Pons (tissue), 1 donor: ENCODE measurements at places on chromosomes 1 and 21.

DNA sequence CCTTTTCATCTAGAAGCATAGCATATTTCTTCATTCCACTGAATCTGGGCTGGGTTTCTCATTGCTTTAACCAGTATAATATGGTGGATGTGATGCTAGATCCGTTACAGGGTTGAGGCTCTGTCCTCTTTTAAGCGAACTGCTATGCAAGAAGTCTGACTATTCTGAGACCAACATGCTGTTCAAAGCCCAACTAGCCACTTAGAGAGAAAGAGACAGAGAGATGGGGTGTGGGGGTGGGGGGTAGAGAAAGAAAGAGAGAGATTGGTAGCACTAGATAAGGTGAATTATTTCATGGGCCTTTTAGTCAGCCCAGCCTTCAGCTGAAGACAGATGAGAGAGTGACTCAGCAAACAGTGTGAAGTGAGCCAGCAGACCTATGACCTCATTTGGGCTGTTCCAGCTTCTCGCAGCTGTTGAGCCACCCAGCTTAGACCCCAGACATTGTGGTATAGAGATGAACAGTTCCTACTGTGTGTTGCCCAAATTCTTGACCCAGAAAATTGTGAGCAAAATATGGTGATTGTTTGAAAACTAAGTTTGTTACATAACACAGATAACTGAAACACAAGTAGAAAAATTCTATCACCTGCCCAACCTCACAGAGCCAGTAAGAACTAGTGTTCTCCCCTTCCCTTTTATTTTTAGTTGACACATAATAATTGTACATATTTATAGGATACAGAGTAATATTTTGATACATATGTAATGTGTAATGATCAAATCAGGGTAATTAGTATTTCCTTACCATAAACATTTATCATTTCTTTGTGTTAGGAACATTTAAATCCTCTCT is 40.7 kb upstream of the PRKACB start:
- DNase-seq: peak; percentile 78

GRCh38 chr1:76292418-76293184 is 218.1 kb downstream of the ST6GALNAC3 start:
- DNase-seq: no peak

DNA sequence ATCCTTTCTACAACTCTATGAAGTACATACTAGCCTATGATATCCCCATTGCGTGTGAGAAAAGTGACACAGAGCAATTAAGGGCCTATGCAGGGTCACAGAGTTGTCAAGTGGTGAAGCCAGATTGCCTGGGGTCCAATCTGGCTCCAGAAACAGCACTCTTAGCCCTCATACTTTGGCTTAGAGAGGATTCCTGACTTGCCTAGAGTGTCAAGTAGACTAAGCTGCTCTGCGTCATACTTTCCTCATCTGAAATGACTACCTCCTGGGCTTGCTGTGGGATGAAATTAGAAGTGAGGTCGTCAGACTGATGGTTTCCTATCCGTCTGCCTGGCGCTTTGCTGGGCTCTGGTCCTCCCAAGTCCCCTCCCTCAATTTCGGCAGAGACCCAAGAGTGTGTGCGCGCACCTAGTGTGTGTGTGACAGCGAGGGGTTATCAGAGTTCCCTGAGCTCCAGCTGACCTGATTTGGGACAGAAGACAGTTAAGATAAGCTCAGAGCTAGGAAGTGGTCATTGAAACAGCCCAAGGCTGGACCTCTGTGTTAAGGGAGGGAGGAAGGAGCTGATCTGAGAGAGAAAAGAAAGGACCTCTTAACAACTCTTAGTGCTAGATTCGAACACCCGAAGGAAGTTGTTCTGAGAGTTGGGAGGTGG is 5.4 kb upstream of the NUAK2 start:
- DNase-seq: no peak

DNA sequence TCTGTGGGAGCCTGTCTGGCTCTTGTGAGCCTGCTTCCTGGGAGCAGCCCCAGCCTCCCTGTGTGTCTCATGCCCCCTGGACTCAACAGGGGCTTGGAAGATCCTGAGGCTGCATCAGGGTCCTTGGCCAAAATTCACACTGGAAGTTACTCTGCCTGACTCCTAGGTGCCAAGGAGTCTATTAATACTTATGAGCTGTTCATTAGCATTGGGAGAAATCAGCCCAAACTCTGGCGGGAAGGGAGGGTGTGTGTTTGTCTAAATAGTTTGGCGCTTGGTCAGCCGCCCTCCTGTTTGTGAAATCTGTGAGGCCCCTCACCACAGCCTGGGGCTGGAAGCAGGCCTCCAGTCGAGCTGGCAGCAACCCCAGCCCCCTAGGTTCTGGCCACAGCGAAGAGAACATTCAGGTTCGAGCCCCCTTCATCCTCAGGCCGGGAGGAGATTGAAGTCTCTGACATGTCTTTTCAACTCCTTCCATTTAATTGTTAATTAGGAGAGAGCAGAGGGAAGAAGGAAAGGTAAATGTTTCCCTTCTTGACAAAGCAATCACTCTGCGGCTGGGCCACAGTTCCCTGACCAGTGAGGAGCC is 82.1 kb upstream of the F3 start:
- no peak for DNase-seq

- DNase-seq: no peak
Measured at GRCh38 chr1:228958741-228959140, 223.5 kb downstream of the RHOU start.

- DNase-seq: no peak
Measured at GRCh38 chr1:38783640-38784229, 75.8 kb downstream of the RRAGC start.

DNA sequence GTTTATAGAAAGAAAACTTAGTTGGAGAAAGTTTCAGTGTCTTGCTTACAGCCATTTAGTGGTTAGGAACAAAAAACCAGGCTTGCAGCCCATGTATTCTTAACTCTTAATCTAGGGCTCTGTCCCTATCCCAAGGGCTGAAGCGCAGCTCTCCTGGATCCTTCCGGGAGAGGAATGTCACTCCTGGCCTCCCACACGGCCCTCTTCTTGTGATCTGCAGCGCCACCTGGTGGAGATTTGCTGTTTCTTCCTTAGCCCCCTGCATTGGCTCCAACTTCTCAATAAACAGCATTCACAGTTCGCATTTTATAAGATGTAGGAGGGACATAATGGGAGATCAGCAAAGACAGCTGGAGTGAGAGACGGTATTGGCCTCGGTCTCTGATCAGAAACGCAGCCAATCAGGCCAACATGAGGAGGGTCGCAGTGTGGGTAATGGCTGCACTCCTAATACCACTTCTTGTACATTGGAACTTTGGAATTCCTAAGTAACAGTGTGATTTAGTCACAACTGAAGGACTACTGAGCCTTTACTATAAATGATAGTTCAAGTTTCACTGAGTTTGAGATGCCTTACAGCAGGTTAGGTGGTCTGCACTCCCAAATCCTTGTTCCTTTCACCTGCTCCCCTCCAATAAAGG is 283.4 kb downstream of the ASTN1 start:
- DNase-seq: peak; percentile 72

GRCh38 chr1:157431751-157432150 is 120.6 kb downstream of the FCRL5 start:
- DNase-seq: no peak

- DNase-seq: peak; percentile 49
Measured at GRCh38 chr21:14548779-14549178, 2.7 kb upstream of the SAMSN1 start.

GRCh38 chr1:112515311-112516009 is 6.7 kb downstream of the WNT2B start:
- DNase-seq: no peak

DNA sequence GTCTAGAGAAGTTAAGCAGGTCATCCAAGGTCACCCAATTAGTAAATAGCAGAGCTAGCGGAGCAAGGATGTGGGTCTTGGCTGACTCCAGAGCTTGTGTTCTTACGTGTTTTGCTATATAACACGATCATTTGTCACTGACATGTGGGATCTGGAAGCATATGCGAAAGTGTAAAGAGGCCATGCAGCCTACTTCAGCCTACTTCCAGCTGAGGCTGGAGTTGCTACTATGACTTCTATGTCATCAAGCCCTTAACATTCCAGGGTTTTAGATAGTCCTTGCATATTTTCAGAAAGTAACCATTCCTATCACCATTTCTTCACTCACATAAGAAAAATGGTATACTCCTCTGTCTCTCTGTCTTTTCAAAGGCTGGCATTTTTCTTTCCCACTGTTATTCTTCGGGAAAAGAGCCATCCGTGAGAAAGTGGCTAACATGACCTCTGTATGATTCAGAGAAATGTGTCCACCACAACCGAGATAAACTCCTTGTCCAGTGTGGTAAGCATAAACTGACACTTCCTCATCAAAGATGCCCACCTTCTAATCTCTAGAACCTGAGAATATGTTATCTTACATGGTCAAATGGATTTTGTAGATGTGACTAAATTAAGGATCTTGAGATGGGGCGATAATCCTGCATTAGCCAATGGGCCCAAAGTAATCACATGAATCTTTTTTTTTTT is 24.0 kb upstream of the ABL2 start:
- DNase-seq: no peak

DNA sequence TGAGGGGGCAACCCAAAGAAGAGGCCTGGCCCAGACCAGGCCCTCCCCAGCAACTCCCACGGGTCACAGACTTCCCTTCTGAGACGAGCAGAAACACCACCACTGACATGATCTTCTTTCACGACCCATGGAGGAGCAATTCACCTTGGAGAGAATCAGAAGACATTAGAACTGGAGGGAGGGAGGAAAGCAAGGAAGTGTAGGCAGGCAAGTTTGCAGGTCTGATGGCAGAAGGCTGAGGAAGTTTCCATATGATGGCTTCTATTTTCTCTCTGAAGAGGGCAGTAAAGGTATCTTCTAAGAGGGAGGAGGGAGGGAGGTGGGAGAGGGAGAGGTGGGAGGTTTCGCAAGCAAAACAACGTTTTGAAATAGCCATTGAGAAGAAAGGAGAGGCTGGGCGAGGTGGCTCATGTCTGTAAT is 1.4 kb upstream of the UBXN10 start:
- no peak for DNase-seq

GRCh38 chr21:44984792-44985440 is 45.1 kb downstream of the SLX9 start:
- no peak for DNase-seq

- peak; percentile 35 for DNase-seq
Measured at GRCh38 chr1:40665335-40666171, at the start of gene RIMS3. RIMS3 (minus strand) TSS chr1:40665682; CDS start chr1:40641925, 23,757 bp downstream.
